CD4-positive, alpha-beta T cell treated with Interferon alpha-2 for 1 hour (primary cell): ENCODE measurements at places on chromosomes 16 and 17.

DNA sequence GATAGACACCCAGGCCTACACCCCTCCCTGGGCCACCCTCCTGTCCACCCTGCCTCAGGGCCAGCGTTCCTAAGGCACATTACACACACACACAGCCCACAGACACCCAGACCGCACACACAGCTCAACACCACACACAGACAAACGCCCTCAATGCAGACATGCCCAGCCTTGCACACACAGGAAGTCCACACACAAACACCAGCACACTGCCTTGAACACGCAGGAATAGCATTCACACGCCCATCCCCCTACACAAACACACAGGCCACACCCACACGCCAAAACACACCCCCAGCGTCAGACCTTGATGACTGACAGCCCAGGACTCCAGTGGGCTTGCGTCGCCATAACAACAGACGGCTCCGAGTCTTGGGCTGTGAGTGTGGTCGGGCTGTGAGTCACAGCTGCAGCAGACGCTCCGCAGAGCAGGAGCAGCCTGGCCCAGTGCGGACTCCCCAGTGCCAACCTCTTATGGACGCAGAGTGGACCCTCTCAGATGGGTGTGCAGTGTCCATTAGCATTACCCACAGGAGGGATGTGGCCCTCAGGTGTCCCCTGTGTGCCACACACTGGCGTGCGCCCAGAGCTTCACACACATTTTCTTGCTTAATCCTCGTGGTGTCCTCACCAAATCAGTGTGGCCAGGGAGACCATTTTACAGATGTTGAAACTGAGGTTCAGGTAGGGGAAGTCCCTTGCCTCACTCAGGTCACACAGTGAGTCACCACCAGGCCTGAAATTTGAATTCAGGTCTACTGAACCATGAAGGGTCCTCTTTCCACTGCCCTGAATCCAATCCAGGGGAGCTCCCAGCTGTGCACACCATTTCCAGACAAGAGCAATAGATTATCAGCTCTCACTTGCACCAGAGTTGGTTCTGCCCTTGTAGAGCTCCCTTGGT, 17.8 kb upstream of the RAI1 start:
- DNase-seq: peak; percentile 87

DNA sequence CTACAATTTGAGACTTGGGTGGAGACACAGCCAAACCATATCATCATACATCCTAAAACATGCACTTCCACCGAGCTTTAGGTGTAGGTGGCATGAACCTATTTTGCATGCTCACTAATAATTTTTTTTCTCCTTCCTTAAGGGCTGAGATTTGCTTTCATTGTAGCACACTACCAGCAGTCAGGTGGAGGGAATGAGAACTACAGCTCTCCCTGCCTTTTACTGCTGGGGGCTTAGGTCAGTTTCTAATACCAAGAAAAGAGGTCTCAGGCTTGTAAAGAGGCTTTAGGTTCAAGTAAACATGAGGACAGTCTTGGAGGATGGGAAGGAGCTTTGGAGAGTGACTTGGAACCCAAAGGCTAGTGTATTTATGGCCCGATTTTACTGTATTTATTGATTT, 22.0 kb downstream of the CFAP20 start:
- no peak for DNase-seq

GRCh38 chr17:64115043-64115698, 14.8 kb downstream of the ERN1 start:
- no peak for DNase-seq

DNA sequence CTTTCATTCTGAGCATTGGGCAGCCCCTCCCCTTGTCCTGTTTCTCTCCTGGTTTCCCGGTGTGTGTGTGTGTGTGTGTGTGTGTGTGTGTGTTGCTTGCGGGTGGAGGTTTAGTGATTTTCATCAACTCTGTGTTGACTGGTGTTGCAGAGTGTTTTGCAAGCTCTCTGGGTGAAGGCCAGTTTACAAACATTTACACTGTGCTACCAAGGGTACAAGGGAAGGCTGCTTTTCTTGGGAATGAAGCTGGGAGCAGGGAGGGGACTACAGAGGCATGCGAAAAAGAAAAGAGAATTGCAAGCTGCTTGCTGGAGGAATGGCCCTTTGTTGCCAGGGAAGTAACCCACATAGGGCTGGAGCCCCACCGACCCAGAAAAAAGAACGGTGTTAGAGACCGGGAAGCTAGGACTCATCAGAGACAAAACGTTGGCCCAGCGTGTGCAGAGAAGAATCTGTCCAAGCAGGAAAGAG, 29.6 kb downstream of the HS3ST3B1 start:
- no peak for DNase-seq

GRCh38 chr16:57844416-57845030, 42.2 kb upstream of the KIFC3 start:
- no peak for DNase-seq

DNA sequence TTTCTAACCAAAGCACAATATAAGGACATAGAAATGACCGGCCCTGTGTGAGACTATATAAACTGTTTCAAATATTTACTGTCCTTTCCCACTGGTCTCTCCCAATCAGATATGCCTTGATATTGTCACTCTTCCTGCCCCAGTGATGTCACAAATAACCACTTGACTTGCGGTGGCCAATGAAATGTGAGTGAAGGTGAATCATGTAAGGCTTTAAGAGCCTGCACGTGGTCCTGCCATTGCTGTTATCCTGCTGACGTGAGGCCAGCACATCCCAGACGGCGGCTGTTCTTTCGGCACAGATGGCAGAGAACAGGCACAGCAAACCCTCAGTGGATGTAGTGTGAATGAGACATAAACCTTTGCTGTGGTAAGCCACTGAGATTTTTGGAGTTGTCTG, 5.4 kb upstream of the KLHL11 start:
- DNase-seq: no peak

DNA sequence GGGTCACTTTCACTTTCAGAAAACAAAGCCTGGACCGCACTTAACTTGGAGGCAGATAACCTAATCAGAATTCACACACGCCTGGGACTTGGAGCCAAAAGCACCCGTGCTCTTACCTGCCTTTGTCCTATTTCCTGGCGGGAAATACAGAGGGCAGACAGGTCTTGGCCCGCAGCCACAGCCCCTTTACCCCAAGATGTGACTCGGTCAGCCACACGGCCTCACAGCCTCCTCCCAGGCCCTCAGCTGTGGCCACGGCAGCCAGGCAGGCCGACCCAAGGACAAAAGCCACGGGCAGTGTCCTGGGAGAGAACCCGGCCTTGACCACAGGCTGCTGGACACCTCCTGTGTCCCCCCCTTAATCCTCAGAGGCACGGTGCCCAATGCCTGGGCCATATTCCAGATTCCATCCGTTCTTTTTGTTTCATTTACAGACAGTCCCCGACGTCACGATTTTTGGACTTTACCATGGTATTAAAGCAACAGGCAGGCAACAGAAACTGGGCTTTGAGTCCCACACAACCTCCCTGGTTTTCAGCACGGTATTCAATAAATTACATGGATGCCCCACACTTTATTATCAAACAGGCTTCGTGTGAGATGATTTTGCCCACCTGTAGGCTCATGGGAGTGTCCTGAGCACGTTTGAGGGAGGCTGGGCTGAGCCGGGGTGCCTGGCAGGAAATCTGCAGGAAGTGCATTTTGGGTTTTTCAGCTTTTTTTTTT, 30.1 kb upstream of the GAA start:
- DNase-seq: no peak

GRCh38 chr16:60143348-60143705, 1409.2 kb upstream of the GOT2 start:
- DNase-seq: no peak

- no peak for DNase-seq
Measured at GRCh38 chr16:12170103-12171040, 193.8 kb downstream of the SNX29 start.

- DNase-seq: no peak
Measured at GRCh38 chr17:52049051-52049450, 109.5 kb downstream of the CA10 start.

GRCh38 chr17:49327835-49328784, 33.9 kb downstream of the ZNF652 start:
- DNase-seq: no peak

DNA sequence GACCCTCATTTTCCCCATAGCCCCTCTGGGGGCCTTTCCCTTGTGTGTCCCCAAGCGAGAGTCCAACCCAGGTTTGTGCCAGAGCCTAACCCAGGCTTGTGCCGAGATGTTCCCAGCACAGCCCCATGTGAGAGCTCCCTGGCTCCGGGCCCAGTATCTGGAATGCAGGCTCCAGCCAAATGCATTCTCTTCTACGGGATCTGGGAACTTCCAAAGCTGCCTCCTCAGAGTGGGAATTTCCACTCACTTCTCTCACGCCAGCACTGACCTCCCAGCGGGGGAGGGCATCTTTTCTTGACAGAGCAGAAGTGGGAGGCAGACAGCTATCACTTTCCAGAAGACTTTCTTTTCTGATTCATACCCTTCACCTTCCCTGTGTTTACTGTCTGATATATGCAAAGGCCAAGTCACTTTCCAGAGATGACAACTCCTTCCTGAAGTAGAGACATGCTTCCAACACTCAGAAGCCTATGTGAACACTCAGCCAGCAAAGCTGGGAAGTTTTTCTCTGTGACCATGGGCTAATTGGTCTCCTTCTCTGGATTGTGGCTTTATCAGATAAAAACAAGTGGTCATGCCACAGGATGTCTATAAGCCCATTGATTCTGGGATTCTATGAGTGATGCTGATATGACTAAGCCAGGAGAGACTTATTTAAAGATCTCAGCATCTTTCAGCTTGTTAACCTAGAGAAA, 2.5 kb upstream of the CCL2 start:
- DNase-seq: no peak

GRCh38 chr16:88700636-88701482, 5.3 kb downstream of the RNF166 start:
- peak; percentile 93 for DNase-seq

DNA sequence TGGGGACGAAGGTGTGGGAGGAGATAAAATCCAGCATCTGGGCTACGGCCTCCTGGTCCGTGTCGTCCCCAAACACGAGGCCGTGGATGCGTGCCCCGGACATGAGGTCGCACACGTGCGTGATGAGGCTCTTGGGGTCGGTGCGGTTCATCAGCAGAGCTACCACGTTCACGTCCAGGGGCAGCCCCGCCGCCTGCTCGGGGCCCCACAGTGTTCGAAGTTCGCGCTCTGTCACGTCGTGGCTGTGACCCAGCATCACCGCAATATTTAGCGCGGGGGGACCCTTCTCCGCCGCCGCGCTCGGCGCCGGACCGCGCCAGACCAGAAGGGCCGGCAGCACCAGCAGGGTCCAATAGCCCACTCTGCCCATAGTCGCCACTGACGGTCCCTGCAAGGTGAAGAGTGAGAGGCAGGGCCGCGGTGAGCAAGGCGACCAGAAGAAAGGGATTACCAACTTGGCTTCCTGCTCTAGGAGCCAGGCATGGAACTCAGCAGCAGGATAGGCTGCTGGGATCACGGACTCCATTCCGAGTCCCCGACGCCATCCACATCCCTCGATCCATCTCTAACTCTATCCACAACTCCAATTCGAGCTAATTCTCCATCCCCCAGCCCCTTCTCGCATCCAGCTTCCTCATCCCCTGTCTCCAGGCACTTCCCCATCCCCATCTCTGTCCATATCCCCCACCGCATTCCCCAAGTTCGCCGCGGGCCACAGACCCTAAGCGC, 2.0 kb downstream of the GRIN2A start:
- no peak for DNase-seq

DNA sequence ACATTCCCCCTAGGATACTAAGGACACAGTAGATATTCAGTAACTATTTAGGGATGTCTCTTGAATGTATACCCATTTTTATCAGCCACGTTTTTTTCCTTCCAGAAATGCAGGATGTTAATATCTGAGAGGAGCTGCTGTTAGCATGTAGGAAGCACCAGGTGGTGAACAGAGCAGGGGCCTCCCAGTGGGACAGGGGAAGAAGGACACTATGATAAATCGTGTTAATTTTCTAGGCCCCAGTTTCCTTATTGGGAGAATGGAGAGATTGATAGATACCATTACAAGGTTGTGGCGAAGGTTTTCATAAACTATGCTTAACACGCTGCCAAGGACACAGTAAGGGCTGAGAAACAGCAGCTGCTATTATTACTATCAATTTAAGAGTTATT, 45.4 kb downstream of the PRSS54 start:
- no peak for DNase-seq

DNA sequence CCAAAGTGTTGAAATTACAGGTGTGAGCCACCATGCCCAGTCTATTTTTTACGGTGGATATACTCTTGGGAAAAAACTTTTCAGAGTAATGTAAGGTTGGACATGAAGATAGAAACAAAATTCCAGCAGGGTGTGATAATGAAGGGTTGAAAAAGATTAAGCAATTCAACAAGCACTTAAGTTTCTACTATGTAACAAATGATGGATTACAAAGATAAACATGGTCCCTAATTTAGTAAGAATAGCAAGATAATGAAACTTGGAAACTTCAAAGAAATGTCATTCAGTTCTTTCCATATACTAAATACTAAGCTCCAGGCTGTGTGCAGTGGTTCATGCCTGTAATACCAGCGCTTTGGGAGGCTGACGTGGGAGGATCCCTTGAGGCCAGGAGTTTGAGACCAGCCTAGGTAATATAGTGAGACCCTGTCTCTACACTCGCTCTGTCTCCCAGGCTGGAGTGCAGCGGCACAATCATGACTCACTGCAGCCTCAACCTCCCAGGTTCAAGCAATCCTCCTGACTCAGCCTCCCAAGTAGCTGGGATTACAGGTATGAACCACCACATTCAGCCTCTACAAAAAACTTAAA, 31.0 kb downstream of the PSMD12 start:
- no peak for DNase-seq

DNA sequence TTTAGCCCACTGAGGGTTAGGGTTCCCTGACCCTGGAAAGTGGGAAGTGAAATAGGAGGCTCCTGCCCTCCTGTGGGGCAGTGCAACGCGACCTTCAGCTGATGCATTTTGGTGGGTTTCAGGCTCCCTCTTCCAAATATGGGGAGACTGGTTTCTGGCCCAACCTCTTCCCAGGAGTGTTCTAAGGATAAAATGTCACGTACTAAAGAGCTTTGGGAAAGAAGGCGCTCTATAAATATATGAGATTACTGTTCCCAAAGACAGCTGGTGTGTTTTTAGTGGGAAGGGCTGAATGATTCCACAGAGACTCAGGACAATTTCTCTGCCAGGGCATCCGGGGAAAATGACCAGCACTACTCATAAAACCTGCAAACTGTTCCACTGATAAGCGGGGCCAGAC, 9.8 kb downstream of the SLC35B1 start:
- DNase-seq: no peak

DNA sequence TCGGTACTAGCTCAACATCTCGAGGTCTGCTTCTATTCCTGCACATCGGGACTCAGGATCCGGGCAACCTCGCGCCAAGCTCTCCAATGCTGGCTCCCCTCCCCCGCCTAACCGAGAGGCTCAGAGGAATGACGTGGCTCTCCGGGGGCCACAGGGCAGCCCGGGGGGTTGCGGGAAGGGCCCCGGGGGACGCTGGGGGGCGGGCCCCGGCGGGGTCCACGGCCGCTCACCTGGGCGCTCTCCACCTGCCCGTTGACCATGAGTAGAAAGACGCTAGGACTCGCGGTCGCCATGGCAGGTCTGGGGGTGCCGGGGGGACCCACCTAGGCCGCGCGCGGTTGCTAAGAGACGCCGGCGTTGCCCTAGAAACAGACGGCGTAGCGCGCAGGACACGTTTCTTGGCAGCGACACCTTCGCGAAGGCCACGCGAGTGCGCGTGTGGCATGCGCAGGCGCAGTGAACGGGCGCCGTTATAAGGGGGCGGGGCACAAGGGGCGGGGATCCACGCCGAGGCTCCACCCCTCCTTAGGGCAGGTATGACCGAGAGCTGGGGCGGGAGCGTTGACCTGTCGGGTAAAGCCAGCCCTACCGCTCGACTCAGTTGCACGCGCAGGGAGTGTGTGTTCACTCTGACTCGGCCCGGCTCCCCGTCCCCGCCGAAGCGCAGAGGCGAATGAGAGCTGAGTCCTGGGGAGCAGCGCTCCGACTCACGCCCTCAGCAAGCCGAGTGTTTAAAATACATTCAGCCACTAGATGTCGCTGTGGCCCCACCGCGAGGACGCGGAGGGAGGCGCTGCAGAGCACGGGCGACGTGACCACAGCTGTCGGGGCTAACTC, at the start of gene B9D1:
Gene B9D1, minus strand, starts transcription at position 447 of the 837 bp plus-strand sequence. Its CDS starts 154 bp downstream, at position 293.
- peak; percentile 92 for DNase-seq
